ENCODE measurements at places on chromosomes 5 and 9. TPM values are rescaled to one million over a fixed set of nuclear protein-coding genes. Genes with fewer than 3 reads are reported as not detected.

- H3K27me3 ChIP-seq, result no peaks in the 10 kb centered on the region
- H3K4me3 ChIP-seq, result no peak overlapping the region
- no peak for DNase-seq
Measured at GRCh38 chr5:72305194-72306142, 14.6 kb downstream of the MRPS27 start.

The JAKMIP2 gene
- 12.2 TPM for total RNA-seq

DNA sequence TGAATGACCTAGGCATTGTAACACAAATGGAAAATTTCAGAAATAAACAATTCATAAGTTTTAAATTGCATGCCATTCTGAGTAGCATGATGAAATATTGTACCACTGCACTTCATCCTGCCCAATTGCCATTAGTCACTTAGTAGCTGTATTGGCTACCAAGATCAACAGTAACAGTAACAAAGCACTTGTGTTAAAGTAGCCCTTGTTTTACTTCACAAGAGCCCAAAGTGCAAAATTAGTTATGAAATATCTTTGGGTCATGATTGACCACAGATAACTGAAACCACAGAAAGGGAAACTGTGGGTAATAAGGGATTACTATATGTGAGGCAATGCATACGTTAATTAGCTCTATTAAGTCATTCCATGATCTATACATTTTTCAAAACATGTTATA is 33.3 kb upstream of the RORB start:
- DNase-seq, result no peak
- no peaks in the 10 kb centered on the region for H3K4me1 ChIP-seq
- no peaks in the 10 kb centered on the region for H3K36me3 ChIP-seq
- no peaks in the 10 kb centered on the region for H3K27me3 ChIP-seq

- peak within 1 kb of the TSS; percentile 77 for H3K27ac ChIP-seq
- H3K4me1 ChIP-seq, result peaks cover 5% of the 10 kb centered on the region
- no peaks in the 10 kb centered on the region for H3K27me3 ChIP-seq
Measured at GRCh38 chr5:55994495-55994997, at the start of gene IL6ST. IL6ST (minus strand) TSS chr5:55994963; CDS start chr5:55976278, 18,685 bp downstream.

DNA sequence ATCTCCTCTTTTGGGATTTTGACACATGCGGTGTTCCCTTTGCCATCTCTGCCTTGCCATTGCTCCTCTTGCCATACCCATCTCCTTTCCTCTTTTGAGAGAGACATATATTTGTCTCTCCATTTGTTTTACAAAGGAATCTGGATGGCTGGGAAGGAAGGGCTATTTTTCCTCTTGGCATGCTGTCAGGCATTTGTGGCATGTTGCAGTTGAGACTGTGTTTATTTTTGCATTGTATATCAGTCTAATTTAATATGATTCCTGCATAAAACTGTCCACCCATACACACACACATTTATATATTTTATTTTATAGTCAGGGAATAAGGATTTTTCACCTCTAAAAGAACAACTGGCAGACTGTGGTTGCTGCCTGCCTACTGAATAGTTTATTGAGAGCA is 1105.8 kb upstream of the SEMA6A start:
- no peak overlapping the region for H3K4me3 ChIP-seq
- H3K27ac ChIP-seq, result no peak overlapping the region
- H3K4me1 ChIP-seq, result no peaks in the 10 kb centered on the region
- H3K27me3 ChIP-seq, result no peaks in the 10 kb centered on the region

- no peak overlapping the region for H3K4me3 ChIP-seq
- H3K36me3 ChIP-seq, result no peaks in the 10 kb centered on the region
- peaks cover 5% of the 10 kb centered on the region for H3K4me1 ChIP-seq
- H3K27me3 ChIP-seq, result no peaks in the 10 kb centered on the region
- no peak overlapping the region for H3K27ac ChIP-seq
Measured at GRCh38 chr9:87441251-87441650, 56.4 kb upstream of the DAPK1 start.

DNA sequence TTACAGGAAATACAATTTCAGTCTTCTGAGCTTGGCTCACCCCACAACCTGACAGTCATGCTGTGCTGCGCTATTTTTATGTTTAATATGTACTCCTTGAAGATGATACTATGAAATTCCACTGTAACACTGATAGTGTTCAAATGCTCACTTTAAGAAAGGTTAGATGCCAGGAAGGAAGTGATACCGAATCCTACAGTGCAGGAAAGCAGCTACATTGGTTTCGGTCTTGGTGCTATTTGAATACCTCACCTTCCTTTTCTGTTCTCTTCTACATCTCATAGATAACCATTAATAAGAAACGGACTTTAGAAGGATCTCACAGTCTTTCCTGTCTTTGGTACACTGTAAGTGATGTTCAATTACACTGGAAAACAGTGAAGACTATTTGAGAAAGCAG is 117.6 kb downstream of the SEMA5A start:
- no peaks in the 10 kb centered on the region for H3K36me3 ChIP-seq
- DNase-seq, result no peak
- no peak overlapping the region for H3K27ac ChIP-seq
- H3K4me3 ChIP-seq, result no peak overlapping the region
- no peaks in the 10 kb centered on the region for H3K4me1 ChIP-seq

DNA sequence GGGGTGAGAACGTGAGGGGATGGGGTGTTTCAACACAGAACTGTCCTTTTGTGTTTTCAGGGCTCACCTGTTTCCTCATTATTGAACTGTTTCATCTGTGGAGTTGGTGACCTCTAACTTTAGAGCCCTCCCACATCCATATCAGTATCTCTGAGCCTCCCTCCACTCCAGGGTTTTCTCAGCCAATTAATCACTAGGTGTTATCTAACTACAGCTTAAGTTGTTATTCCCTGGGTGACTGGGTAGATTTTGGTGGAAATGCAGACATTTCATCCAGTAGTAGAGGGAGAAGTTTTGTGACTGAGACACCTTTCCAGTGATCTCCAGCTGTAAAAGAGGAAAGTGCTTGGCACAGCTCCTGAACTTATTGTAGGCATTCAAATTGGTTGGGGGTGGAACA is 23.7 kb downstream of the PPP3R2 start:
- DNase-seq, result no peak
- H3K4me1 ChIP-seq, result no peaks in the 10 kb centered on the region
- H3K27me3 ChIP-seq, result no peaks in the 10 kb centered on the region
- H3K27ac ChIP-seq, result no peak overlapping the region
- H3K4me3 ChIP-seq, result no peak overlapping the region
